ENCODE measurements at places on chromosomes 3 and 15.

GRCh38 chr3:163879172-163879571 lies 1199.1 kb downstream of the SI start:
- DNase-seq: no peak

DNA sequence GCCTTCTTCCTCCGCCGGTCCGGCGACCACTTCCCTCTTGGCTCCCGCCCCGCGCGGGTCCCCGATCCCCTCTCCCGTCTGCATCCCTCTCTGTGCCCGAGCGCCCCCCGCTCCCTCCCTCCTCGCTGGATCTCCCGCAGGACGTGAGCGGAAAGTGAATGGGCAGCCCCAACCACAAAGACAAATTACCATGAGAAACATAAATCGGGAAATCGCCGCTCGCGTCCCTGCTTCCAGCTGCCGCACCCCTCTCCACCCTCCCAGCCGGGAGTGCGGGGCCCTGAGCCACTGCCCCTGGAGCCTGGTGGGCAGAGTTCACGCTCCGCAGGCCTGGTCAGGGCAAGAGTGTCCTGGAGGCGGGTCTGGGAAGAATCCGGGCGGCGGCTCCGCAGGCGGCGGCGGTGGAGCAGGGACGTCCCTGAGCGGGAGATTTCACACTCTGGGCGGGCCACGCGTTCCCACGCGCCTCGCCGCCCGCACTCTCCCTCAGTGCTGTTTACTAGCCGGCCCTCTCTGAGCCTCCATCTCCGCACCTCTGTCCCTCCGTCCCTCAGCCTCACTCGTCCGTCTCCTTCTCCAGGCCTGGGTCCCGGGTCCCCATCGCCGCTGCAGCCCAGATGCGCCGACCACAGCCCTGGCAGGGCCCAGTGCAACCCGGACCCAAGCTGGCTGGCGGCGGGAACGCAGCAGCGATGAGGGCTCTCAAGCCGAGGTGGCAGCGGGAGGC lies 835 bp downstream of the SEMA5B start:
- no peak for DNase-seq

DNA sequence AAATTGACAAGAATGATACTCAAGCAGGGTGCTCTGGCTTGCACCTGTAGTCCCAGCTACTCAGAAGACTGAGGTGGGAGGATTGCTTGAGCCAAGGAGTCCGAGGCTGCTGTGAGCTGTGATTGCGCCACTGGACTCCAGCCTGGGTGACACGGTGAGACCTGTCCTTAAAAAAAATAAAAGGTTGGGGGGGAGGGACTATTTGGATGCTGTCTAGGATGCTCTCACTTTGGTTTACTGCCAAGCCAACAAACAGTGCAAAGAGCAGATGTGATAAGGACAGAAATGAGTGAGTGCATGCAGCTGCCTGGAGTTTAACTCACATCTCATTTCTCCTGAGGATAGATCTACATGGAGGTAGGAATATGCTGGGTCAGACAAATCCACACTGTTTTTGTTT lies 130.0 kb downstream of the FRMD4B start:
- no peak for DNase-seq

GRCh38 chr3:50433954-50434353 lies 69.5 kb downstream of the CACNA2D2 start:
- DNase-seq: no peak

DNA sequence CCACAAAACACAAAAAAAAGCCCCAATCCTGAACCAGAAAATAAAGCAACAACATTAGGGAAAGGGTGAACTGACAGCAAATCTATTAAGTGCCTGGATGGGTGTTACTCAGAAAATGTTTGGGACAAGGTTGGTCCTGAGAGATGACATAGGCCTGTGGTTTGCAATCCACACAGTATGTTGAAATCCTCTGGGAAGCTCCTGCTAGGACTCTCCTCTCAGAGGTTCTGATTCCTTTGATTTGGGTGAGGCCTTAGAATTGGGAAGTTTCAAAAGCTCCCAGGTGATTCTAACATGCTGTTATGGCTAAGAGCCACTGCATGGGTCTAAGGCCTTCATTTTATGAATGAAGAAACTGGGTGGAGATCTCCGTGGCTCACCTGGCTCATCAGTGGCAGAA lies 18.4 kb downstream of the CLDN1 start:
- DNase-seq: no peak

DNA sequence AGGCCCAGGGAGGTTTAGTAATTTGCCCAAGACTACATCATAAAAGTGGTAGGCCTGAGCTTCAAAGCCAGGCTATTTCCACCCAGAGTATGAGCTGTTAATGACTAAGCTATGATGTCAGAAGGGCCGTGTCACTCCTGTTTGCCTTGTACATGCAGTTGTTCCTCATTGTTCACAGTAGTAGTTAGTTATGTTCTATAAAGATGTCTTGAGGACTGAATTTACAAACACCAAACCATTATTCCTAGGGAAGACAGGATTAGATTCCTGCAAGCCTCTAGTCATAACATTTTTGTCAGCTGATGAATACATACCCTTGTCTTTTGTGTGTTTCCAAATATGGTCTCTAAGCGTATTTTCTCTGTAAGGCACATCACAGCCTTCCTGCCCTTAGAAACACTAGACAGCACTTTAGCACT lies 20.9 kb upstream of the LARS2 start:
- no peak for DNase-seq

- DNase-seq: no peak
Observed at GRCh38 chr3:37668818-37669610, 192.7 kb upstream of the CTDSPL start.

- no peak for DNase-seq
Observed at GRCh38 chr3:194364652-194365434, 4.7 kb downstream of the LRRC15 start.

DNA sequence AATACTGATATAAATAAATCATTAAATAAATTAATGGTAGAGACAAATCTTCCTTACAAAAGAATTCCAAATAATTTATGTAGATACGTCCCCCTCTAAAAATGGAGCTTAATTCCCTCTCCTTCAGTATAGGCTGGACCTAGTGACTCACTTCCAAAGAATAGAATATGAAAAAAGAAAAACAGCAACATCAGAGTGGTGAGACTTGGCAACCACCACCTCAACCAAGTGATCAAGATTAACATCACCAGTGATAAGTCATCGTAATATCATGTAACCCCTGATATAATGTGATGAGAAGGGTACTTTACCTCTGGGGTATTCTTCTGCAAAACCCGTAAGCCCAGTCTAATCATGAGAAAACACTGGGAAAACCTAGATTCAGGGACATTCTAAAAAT lies 13.4 kb downstream of the GOLGB1 start:
- no peak for DNase-seq

DNA sequence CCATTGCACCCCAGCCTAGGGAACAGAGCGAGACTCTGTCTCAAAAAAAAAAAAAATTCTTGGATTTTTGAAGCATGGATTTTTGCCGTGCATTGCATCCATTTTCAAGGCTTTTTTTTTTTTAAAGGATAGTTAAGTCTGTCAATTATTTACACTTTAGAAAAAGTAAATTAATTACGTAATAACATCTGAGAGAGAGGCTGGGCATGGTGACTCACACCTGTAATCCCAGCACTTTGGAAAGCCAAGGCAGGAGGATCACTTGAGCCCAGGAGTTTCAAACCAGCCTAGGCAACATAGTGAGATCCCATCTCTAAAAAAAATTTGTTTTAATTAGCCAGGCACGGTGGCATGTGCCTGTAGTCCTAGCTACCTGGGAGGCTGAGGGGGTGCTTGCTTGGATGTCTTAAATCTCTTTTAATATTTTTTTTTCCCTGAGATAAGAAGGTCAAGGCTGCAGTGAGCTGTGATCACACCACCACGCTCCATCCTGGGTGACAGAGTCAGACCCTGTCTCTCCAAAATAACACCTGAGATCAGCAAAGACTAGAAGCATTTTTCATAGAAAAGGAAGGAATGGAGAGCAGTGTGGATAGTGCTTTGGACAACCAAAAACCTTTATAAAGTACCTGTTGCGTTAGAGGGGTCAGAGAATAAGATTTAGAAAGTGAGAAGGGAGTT lies 6.8 kb upstream of the SENP7 start:
- no peak for DNase-seq

GRCh38 chr15:39184701-39185390 lies 396.0 kb upstream of the THBS1 start:
- no peak for DNase-seq

DNA sequence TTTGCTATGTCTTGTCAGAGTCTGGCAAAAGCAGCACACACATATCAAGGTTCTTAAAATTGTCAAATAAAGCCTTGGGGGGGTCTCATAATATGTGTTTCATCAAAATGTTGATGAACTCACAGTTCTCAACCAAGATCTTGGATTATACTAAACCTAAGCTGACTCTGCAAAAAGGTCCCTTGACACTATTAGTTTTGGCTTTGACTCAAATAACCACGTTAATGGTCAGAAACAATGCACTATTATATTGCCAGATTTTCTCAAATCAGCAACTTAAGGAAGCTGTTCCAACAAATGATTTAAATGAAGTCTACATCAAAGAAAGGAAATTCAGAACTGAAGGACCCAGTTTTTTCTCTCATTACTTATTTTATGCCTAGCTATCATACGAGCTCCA lies 1063.9 kb downstream of the ROBO1 start:
- no peak for DNase-seq

DNA sequence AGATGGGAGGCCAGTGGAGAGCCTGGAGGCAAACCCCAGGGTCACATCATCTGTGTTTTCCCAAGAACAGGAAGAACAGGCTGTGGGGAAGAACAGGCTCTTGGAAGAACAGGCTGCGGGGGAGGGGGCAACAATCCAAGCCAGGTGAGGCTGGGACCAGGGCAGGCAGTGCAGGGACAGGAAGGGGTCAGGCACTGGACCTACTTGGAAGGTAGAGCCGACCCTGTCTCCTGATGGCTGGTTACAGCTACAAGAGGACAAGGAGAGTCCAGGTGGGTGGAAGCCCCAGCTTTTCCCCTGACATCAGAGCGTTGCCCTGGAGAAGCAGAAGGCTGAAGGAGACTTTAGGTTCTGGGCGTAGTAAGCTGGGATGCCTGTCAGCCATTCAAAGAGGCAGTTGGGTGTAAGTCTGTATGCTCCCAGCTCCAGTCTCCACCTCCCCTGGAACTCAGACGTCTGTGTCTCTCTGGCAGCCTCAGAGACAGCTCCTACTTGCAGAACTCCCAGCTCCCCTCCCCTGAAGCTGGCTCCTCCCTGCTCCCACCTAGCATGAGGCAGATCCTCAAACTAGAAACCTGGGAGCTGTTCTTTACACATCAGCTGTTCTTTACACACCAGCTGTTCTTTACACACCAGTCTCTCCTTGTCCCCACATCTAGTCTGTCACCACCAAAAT lies 130.9 kb downstream of the DNAJB8 start:
- DNase-seq: no peak

- no peak for DNase-seq
Observed at GRCh38 chr3:192174283-192174682, 553.1 kb downstream of the FGF12 start.

DNA sequence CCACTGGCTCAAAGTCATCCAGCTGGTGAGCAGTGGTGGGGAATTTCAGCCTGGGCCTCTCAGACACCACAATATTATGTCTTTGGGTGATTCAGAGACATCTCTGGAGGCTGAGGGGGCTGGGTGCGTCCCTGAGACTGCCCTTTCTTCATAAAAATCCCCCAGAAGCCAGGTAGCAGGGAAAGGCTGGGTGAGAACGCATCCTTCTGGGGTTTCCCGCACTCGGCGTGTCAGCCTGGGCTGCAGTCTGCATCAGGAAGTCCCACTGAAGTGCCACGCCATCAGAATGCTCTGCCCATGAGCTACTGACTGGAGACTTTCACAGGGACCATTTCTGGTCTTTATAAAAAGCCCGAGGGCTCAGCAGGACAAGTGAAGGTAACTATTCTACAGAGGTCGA lies 148.8 kb upstream of the SLC6A11 start:
- DNase-seq: no peak

GRCh38 chr3:123779655-123780231 lies 104.4 kb downstream of the MYLK start:
- DNase-seq: no peak

DNA sequence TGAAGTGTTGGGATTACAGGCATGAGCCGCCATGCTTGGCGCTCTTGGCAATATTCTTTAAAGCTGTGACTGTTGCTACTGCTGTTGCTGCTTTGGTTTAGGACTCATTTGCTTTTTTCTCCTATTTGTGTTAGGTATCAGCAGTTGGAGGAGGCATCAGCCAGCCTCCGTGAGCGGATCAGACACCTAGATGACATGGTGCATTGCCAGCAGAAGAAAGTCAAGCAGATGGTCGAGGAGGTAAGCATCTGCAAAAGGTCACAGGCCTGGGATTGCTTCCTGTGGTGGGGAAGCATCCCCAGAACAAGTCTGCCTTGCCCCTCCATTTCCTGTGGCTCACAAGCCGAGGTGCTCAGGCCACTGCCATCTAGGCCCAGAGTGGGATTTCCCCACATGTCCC lies 47.6 kb downstream of the MYZAP start:
- DNase-seq: no peak

GRCh38 chr3:12002912-12003311 lies 1.3 kb upstream of the SYN2 start:
- DNase-seq: no peak

DNA sequence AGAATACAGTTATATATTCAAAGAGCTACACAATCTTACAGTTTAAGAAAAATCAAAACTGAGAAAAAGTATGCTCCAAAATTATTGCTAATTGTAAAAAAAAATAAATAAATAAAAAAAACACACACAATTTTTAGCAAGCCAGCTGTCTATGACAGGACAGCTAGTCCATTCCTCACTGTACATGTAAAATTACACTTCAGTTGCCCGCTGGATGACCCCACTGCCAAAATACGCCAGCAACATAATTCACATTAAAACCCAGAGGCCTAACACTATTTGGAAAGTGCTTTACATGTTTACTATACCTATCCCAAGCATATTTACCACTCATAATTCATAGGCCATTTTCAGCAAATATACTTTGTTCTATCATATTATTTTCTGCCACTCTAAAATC lies 5.8 kb downstream of the MYO9A start:
- no peak for DNase-seq

GRCh38 chr3:170499562-170500156 lies 81.0 kb downstream of the CLDN11 start:
- no peak for DNase-seq

DNA sequence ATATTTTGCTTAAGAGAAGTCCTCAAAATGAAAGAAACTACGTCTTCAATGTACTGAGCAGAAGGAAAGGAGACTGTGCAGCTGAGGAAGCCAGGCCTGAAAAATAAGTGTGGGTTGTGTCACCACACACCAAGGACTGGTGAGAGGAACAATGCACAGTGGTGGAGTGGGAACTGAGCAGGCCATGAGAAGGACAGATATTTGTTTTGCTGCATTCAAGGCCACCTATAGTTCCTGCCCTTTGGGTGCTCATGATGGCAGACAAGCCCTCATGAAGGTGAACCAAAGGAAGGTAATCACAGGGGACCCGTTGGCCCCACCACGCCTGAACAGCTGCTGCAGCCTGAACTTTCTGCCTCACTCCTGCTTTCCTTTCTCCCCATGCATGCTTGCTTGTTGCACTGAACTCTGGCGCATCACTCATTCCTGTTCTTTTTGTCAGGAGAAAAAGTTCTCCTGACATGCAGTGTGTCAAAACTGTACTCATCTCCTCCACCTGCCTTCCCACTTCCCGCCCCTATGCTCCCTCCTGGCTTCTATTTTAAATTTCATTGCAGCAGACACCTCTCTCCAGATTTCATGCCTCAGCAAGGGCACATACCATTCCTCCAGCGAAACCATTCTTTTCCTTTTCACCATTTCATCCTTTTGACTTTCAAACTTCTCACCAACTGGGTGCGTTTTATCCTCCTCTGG lies 2.2 kb upstream of the RNF7 start:
- DNase-seq: no peak

GRCh38 chr3:194440756-194441155 lies 41.7 kb upstream of the GP5 start:
- DNase-seq: no peak
